Activated T-cell treated with anti-CD3 and anti-CD28 coated beads, Interleukin-2, amount 50 U/mL, for 24 hours (primary cell): ENCODE measurements at places on chromosomes 2 and 18.

DNA sequence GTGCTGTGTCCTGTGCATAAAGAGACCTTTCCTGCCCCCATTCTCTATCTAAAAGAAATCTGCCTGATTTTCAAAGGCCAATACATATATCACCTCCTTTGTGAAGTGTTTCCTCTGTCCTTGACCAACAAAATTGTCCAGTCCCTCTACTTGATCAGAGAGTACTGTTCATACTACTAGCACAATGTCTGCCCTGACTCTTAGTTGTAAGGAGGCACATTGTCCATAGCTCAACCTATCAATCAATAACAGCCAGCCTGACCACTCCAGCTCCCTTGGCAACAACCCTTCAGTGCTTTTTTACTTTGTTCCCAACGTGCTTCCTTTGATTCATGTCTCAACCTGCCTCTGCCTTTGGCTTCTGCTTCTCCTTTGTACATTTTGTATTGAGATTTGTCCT lies 398.9 kb downstream of the TRIB2 start:
- DNase-seq: no peak

GRCh38 chr2:227942021-227942420 lies 70.6 kb downstream of the DAW1 start:
- DNase-seq: no peak

DNA sequence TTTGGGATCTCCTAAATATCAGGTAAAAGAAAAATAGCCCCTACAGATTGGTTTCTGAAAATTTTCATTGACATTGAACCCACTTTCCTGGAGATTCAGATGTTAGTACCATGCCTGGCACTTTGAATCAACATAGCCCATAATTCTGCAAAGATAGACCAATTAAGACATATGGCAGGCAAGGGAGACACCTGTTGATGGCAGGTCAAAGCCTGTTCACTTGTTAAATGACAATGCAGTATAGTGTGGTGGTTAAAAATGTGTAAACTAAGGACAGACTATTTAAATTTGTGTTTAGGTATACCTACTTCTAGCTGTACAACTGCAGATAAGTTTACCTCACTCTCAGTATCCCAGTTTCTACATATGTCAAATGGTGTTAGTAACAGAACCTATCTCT lies 178.1 kb upstream of the MMADHC start:
- DNase-seq: no peak

GRCh38 chr18:45844938-45845337 lies 19.5 kb downstream of the SIGLEC15 start:
- no peak for DNase-seq

DNA sequence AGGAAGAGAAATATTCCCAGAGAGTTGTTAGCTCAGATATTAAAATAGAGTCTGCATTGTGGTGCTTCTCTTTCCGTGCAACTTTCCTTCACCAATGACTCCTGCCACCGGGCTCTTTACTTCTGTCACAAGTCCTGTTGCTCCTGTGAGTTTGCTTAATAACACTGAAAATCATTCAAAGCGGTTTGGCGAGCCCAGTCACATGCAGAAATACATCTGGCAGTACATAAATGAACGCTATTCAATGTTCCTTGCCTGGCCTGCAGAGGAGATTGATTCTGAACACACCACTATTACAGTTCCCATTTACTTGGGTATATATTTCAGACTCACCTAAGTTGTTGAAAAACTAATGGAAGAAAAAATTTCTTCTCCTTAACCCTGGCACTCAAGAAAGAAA lies 276.6 kb downstream of the ZNF521 start:
- no peak for DNase-seq

DNA sequence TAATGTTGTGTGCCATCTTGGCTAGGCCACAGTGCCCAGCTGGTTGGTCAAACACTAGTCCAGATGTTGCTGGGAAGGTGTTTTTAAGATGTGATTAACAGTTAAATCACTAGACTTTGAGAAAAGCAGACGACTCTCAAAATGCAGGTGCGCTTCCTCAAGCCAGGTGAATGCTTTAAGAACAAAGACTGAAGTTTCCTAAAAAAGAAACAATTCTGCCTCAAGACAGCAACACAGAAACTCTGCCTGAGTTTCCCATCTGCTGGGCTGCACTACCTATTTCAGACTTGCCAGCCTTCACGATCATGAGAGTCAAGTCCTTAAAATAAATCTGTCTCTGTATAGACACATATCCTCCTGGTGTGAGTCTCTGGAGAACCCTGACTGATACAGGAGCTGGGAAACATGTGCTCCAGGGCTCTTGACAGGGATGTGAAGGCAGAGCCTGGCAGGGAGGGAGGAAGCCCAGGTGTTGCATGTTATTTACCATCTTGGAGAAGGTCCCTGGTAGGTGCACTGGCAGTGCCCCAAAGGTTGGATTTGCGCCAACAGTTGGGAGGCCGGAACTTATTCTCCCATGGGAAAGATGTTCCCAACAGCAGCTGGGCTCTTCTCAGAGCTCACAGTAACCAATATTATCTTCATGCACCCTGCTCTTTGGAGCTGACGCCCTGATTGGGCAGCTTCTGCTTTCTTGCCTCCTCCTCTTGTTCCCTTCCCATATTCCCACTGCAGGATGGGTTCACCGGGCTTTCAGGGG lies 43.9 kb downstream of the ST6GAL2 start:
- DNase-seq: no peak

GRCh38 chr18:48418539-48419276 lies 9.5 kb upstream of the ZBTB7C start:
- no peak for DNase-seq

GRCh38 chr2:190762566-190762965 lies 113.7 kb downstream of the NAB1 start:
- no peak for DNase-seq

- no peak for DNase-seq
These were observed 315.5 kb downstream of the RPRM start for GRCh38 chr2:153163055-153163454.

- no peak for DNase-seq
These were observed 1.3 kb downstream of the COLEC12 start for GRCh38 chr18:498931-499775.

- no peak for DNase-seq
These were observed 26.3 kb downstream of the ASAP2 start for GRCh38 chr2:9232886-9233285.

DNA sequence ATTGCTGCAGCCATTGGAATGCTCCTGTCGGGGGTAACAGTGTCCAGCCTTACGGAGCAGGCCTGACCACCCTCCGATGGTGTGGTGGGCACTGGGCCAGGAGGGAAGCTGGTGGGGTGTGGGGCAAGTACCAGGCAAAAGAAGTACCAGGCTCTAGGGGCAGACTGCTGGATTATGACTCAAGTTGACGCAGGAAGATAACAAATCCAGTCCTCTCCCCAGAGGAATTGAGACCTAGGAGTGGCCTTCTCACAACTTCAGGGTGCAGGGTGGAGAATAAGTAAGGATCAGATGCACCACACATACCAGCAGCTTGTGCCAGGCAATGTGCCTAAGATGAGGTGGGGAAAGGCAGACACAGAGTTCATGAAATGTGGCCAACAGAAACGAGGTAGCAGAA lies 37.9 kb downstream of the SEMA4F start:
- DNase-seq: no peak

- no peak for DNase-seq
These were observed 28.8 kb upstream of the GPR55 start for GRCh38 chr2:230953845-230954244.

GRCh38 chr2:55141572-55142413 lies 90.3 kb downstream of the CLHC1 start:
- DNase-seq: no peak

- peak; percentile 45 for DNase-seq
These were observed 68.9 kb upstream of the FZD7 start for GRCh38 chr2:201964631-201965206.

GRCh38 chr2:20350041-20350712 lies 467 bp downstream of the PUM2 start:
- peak; percentile 86 for DNase-seq

DNA sequence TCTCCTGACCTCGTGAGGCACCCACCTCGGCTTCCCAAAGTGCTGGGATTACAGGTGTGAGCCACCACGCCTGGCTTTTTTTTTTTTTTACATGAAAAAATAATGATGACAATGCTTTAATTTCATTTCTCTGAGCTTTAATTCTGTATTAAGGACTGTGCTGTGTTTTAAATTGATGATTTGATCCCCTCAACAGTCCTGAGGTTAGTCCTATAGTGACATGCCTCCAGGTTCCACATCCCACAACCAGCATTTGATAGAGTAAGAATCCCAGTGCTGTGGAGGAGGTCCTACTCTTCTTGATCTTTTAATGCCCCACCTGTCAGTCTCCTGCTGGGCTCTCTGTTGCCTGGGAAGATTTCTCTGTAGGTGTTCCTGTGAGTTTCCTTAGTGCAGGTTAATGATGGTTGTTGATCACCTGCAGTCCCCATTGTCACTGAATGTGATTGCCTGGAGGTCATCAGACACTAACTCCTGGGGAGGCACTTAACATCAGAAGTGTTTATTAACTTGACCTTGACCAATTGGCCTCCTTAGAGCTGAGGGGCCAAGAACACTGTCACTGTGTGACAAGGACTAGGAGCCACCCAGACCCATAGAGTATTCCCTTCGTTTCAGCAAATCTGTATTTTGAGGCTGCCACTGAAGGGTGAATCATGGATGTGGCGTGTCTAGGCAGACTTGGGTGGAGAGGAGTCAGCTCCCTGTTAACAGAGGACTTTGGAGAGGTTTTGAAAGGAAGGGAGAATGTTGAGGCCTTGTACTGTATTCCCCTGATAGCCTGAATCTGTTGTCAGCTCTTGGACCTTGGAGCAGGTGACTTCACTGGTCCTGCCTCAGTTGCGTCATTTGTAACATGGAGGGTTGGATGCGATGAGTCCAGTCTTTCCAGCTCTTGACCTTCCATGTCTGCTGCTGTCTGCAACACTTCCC lies 11.5 kb downstream of the ASAP2 start:
- no peak for DNase-seq

DNA sequence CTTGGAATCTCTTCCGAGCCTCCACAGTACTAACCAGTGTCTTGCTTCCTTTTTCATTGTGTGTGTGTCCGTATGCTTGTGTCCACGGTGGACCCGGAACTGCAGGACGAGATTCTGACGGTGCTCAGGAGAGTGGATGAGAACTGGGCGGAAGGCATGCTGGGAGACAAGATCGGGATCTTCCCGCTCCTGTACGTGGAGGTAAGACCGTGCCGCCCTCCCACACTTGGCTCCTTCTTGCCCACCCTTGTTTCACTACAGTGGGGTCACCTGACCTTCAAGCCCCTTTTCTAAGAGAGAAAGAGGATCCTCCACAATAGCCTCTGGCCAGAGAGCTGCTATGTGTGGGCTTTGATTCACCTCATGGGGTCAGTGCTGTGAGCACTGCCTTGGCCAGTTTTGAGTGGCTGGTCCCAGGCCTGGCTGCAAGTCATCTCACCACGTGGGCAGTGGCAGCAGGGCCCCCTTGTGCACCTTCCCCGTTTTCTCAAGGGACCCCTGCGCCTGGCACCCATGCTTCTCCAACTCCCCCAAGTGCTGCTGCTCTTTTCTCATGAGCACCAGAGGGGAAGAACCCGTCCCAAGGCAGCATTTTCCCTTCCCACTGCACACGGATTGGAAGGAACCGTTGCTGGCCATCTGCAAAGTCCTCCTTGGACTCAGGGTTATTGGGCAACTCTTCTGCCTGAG lies 242.1 kb downstream of the SEPTIN10 start:
- no peak for DNase-seq

DNA sequence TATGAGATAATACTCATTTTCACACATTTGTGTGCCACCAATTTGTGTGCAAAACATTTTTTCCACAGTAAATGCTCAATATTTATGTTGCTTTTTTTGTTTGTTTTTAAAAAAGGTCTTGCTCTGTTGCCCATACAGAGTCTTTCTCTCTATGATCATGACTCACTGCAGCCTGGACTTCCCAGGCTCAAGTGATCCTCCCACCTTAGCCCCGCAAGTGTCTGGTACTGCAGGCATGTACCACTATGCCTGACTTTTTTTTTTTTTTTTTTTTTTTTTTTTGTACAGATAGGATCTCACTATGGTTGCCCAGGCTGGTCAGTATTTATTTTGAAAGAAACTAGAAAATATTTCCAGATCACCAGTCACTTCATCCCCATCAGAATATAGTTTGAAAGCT lies 297.8 kb upstream of the GYPC start:
- DNase-seq: no peak

DNA sequence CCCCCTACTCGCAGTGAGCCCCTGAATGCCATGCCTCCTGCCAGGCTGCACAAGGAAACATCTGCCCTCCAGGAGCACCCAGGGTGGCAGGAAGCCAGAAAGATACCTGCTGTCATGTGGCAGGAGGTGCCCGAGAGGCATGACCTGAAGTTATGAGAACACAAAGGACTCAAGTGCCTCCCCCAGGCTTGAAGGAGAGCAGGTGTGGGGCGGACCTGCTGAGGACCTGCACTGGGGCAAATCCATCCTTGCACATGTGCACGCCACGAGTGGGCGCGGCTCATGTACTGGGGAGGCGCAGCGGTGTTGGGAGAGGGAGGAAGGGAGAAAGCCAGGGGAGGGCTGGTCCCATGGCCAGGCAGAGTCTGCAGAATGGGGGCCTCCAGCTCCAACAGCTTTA lies 26.9 kb downstream of the SDC1 start:
- no peak for DNase-seq

- no peak for DNase-seq
These were observed 202.5 kb upstream of the SLC8A1 start for GRCh38 chr2:40654346-40654745.
